ENCODE measurements at places on chromosomes 6 and 20.

- no peak for DNase-seq
These were observed 989.7 kb downstream of the EYS start for GRCh38 chr6:64717281-64717680.

DNA sequence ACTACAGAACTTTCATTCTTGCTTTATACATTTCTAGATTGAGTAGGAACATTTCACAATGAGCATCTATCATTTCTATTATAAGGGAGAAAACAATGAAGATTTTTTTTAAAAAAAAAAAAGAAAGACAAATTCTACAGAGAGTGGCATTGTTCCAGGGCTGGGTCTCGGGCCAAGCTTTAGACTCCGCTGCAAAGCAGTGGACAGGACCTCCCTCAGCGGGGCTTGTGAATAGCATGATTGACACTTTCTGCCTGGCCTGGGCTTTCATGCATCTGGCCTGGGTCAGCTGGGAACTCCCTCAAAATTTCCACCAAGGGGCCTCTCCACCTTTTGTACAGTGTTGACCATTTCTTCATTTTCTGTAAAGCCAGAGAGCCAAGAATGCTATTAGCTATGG lies 55.8 kb upstream of the HIVEP2 start:
- DNase-seq, result no peak

DNA sequence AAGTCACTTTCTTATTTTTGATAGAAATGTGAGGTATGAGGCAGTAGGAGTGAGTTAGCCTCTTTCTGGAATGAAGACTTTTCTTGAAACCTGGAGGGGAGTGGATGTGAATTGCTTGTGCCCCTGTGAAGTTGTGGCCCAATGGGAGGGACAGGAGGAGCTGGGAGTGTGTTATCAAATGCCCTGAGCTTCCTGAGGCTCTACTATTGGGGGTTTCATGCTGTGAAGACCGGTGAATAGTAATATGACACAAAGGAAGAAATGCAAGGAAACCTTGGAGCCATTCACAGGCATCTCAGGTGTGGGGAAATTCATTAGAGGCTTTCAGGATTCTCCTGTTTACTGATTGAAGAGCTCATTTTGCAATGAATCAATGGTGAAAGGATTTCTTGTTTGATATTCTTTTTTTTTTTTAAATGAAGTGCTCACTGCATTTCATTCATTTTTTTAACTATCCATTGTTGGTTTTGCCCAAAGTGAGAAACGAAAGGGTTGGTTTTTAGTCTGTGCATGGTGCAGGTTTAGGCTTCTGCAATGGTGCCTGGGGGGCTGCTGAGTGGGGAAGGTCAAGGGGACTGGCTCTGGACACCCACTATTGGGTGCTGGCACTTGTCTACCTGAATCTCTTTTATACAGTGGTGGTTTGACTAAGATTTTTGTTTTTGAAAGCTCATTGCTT lies 8.2 kb downstream of the RNF144B start:
- no peak for DNase-seq

GRCh38 chr6:112903361-112903760 lies 556.2 kb downstream of the RFPL4B start:
- DNase-seq, result no peak

DNA sequence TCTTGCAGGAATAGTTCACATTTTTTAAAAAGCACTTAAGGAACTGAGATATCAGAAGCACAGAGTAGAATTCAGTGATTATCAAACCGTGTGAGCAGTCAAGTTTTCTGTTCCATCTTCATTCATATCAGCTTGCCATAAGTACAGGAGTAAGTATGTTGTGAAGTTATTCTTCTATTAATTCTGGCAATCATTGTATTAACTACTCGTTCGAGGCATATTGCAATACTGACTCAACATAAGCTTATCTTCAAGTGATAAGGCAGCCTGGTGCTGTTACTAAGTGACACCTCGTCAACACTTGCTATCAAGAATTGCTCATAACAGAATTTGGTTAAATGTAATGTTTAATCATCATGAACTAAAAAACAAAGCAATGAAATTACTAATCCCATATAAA lies 75.7 kb upstream of the SNX9 start:
- DNase-seq, result no peak

DNA sequence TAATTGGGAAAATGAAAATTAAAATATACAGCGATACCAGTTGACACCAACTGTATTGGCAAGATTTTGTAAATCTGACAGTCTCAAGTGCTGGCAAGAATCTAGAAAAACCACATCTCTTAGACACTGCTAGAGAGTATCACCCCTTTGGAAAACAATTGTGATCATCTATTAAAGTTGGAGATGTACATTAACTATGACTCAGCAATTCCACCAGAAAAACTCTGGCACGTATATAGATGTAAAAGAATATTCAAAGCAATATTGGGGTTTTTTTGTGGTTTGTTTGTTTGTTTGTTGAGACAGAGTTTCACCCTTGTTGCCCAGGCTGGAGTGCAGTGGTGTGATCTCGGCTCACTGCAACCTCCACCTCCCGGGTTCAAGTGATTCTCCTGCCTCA lies 142.9 kb downstream of the HACE1 start:
- no peak for DNase-seq

DNA sequence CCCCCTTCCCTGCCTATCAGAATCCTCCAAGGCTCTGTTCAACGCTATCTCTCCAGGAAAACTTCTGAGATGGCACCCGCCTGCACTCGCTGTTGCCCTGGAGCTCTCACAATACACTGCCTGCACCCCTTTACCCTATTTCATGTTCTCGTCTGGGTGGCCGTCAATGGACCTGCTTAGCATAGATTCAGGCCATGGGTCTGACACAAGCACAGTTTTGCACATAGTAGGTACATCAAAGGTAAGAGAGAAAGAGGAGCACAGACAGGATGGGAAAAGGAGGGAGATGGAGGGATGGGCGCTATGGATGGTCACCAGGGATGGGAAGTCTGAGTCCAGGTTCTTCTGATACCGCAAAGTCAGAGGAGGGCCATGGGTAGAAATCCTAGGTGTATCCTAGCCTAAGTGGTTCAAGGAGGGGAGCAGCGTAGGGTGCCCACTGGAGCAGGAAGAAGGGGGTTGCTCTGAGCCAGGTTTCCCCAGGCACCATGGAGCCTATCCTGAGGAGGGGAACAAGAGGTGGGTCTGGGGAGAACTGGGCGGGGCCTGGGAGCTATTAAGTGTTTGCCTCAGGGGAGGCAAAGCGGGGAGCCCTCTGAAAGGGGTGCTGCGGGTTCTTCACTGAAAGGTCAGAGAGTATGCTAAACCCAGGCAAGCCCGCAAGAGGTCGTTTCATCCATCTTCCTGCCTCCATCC lies 89.3 kb downstream of the MRPL14 start:
- no peak for DNase-seq

- DNase-seq, result peak; percentile 44
These were observed 1.7 kb upstream of the GMPR start for GRCh38 chr6:16236631-16237199.

GRCh38 chr6:130674604-130675003 lies 152.6 kb upstream of the SMLR1 start:
- no peak for DNase-seq

- peak; percentile 73 for DNase-seq
These were observed 59.0 kb upstream of the QKI start for GRCh38 chr6:163355426-163355991.

- no peak for DNase-seq
These were observed 359.8 kb downstream of the EPM2A start for GRCh38 chr6:145375502-145375901.
